ENCODE measurements at places on chromosomes 1 and 21.

DNA sequence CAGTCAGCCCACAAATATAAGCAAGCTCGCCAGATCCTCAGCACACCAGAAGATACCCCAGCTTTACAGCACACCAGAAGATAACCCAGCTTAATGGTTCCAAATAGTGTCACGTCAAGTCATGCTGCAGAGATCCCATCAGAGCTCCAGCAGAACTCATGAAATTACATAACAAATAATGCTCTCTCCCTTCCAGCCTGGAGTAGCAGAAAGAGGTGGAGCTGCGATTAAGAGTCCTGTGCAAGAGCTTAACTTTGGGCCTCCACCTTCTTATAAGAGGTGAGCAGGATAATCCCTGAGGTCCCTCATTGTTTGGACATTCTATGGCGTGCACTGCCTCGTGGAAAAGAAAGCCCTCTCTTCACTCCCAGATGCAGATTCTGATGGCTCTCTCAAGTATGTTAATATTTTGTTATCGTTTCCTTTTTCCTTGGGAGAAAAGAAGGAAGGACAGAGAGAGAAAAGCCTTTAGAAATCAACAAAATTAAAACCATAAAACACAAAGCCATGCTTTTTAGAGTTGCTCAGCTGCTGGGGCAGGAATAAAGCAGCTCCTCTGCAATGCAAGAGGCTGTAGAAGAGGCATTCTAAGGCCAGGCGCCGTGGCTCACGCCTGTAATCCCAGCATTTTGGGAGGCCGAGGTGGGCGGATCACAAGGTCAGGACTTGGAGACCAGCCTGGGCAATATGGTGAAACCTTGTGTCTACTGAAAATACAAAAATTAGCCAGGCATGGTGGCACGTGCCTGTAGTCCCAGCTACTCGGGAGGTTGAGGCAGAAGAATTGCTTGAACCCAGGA lies 59.1 kb downstream of the GLUL start:
- no peak for DNase-seq

DNA sequence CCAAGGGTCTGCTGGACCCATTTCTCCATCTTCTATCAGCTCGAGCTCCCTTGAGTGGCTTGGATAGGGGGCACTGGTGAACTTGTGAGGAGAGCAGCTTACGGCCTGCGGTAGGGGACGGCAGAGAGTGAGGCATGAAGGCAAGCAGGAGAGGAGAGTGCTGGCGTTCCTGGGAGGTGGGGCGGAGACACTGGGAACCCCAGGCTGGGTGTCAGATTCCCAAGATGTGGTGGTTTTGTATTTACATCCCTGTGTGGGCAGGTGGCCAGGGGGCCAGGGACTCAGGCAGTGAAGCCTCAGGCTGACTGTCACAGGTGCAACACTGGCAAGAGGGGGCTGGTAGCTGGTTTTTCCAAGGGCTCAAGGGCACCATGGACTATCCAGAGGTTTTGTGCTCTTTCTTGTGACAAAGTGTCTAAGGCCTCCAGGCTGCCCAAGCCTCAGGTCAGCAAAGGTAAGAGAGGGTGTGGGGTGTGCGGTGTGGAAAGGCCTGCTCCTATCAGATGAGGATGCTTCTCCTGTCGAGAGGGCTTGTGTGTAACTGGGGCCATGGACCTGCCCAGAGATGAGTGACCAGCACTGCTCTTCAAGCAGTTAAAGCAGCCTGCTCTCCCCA lies 45.1 kb upstream of the ROR1 start:
- DNase-seq = no peak

DNA sequence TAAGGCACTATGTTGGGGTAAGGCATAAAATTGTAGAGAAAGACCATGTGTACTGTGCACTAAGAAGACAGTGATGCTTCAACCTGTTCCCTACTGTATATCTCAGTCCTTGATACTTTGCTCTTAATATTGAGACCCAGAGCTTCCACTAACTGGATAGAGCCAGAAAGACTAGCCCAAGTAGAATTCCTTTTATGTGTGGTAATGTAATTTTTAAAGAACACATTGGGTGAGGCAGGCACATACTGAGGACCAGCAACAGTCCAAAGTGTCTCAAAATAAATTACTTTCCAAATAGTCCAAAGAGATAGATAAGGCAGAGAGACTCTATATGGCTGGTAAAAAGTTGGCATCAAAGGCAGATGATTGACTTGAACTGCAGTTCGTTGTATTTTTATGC lies 31.4 kb upstream of the MROH9 start:
- no peak for DNase-seq

DNA sequence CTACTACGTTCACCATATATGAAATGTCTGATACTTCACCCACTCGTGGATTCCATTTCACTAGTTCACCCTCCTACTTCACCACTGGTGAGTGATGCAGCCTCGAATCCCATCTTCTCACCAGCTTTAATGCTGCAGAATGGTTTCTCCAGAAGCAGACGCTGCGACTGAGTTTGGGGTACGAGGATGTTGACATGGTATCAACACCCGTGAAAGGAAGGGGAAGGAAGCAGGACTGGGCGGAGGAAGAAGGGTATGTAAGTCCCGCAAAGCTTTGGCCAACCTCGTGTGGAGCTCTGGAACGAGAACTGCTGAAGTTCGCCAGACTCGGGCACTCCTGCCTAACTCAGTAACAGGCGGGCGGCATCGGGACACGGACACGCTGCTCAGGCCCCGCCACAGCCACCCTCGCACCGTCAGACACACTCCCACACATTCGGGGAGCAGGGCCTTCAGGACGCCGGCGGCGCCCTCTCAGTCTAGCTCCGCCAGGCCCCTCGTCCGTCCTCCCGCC lies 833 bp upstream of the DIP2A start:
- DNase-seq = no peak

DNA sequence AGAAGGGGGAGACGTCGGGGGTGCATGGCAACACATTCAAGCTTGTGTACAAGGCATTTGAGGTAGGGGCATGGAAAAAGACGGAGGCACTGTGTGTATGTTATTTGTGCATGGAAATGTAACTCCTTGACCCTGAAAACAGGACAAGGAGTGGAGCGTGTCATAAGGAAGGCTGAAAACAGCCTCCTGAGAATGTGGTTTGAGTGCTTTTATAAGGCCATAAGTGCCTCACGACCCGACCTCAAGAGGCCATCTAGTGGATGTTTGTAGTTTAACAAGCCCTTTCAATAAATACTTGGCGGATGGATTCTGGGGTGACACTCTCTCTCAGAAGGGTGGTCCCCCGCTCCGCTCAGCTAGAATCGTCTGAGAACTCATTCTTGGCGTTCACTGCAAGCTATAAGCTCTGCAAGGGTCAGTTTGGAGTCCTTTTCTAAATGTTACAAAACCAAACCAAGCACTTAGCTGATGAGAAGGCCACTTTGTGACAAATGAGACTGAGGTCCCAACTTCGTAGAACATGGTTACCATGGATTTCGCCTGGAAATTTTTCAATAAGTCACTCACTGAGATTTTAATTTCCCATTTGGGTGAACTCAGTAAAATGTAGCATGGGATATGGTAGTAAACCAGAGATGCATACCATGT lies 38.8 kb upstream of the CLCA4 start:
- DNase-seq = no peak

DNA sequence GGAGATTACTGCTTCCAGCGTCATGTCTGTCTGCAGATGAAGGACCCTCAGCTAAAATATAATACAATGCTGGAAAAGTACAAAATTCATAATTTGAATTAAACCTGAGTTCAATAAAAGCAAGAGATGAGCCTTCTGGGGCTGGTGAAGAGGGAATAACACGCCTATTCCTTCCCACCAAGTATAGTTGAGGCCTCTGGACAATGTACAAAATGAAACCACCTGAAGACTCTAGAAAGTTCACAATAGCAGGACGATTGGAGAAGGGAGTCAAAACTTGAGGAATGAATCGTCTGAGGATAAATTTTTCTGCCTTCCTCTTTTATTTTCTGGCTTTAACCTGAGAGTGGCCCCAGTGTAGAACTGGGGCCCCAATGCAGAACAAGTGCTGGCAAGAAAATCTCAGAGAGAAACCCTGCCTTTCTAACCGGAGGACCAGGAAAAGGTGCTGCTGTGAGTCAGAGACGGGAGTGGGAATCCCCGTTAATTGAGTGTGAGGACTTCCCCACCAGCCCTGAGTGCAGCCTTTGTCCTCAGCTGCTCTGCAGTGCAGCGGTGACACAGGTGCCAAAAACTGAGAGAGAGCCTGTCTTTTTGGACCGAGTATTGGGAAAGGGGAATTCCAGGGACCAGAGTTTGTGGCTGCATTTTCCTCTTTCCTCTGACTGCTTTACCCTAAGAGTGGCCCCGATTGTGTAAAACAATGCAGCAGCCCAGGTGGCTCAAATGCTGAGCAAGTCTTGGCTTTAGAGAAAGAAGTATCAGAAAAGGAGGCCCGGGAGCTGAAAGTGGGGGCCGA lies 264.9 kb downstream of the DYRK1A start:
- peak; percentile 7 for DNase-seq

- no peak for DNase-seq
These were observed 13.2 kb upstream of the TUFT1 start for GRCh38 chr1:151526735-151527525.

DNA sequence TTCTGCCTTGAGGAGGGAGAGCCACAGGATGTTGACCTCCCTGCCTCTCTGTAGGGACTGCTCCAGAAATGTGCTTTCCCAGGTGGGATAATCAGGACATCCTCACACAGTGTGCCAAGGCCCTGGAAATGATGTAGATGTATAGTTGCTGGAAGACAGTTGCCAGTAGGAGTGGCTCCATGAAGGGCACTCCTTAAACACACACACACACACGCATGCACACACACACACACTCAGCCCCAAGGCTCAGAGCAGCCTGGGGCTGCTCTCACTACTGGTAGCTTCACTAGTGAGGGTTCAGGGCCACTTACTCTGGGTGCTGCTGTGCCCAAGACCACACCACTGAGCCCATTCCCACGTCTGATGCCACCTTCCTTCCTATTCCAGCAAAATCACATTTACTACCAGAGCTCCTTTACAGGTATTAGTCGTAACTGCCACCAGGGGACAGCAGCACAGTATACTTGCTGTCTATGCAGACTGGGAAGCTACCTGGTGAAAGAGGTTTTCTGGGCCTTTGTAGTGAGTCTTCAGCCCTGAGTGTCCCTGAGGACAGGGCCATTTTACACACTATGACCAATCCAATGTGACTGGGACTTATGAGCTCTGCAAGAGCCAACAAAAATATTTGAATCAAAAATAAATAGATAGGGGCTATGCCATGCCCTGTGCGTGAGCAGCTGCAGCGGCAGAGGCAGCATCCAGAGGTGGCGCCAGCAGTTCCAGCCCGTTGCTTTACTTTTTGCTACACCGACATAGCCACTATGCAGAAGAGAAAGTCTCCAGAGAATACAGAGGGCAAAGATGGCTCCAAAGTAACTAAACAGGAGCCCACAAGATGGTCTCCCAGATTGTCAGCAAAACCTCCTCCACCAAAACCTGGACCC lies 15.0 kb downstream of the CRNN start:
- DNase-seq = no peak

DNA sequence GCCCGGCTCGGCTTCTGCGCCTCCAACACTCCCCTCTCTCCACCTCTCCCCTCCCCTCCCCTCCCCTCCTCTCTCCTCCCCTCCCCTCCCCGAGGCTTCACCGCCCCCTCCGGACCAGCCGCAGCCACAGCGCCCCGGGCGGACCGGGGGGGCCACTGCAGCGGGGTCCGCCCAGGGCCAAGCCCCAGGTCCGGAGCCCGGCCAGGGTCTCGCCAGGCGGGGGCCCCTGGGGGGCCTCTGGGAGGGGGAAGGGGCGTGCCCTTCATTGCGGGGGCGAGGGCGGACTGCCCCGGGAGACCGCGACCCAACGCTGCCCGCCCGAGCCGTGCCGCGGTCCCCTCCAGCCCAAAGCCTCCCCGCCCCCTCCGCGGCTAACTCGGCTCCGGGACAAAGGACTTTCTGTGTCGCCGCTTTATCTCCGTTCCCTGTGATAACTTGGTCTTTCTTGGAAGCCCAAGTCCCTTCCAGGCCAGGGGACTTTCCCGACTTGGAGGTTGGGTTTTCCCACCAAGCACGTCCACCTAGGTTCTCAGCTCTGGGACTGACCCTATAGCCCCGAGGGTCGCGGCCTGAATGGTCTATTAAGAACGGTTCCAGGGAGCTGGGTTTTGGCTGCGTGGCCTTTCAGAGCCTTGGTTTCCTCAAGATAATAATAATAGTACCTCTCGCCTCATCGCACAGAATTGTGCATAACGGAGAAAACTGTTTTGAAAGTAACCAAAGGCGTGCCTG lies at the start of gene UBQLN4:
TSS of gene UBQLN4 (minus strand) at position 31 of the 732 bp plus-strand sequence. CDS start 97 bp downstream, outside the sequence.
- peak; percentile 78 for DNase-seq

GRCh38 chr1:103514920-103515503 lies 10.5 kb upstream of the RNPC3 start:
- peak; percentile 49 for DNase-seq

DNA sequence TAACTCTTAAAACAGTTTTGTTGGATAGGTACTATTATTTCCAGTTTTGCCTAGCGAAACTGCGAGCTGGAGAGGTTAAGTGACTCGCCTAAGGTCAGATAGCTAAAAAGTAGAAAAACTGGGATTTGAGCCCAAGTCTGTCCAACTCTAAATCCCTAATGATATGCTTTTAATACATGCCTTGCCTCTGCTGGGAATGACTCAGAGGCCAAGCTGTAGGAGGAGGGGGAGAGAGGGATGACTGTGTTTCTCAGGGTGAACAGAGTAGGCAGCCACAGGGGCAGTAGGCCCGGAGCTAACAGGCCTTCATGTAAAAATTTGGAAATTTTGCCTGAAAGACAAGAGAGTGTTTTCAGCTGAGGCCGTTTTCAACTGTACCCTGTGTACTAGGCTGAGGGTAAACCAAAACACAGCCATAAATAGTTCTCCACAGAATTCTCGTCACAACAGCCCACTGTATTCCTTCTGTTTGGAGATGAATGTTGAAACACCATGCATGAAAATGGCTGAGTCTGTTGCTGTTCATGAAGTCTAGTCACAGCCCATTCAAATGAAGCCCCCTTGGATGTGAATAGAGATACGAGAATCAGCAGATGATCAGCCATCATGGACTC lies 107.5 kb upstream of the HOOK1 start:
- no peak for DNase-seq

DNA sequence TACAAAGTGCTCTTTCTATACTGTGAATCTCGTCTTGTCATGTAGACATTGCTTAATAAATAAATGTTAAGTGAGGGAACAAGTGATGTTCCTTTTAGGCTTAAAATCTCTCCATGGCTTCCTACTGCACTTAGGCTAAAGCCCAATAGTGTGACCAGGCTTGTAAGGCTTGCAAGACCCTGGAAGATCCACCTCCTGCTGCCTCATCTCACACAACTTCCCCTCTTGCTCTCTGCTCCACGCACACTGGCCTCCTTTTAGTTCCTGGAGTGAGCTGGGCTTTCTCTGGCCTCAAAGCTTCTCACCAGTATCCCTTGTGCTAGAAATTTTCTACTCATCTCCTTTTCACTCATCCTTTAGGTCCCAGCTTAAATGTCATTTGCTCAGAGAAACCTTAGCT lies 41.5 kb upstream of the DIPK1A start:
- no peak for DNase-seq

- DNase-seq = no peak
These were observed 139.1 kb upstream of the PTGFR start for GRCh38 chr1:78351551-78352216.

GRCh38 chr1:209862391-209863356 lies 34.9 kb downstream of the UTP25 start:
- no peak for DNase-seq

All from thymus (tissue), 14 donors.